Heart right ventricle (tissue), 16 donors: ENCODE measurements at places on chromosomes 11 and 22. TPM values are rescaled to one million over a fixed set of nuclear protein-coding genes. Genes with fewer than 3 reads are reported as not detected.

The KRTAP5-10 gene
- not detected for total RNA-seq

The APOL5 gene
- not detected for total RNA-seq

GRCh38 chr11:110907629-110908028 is 195.4 kb upstream of the ARHGAP20 start:
- no peak for DNase-seq

DNA sequence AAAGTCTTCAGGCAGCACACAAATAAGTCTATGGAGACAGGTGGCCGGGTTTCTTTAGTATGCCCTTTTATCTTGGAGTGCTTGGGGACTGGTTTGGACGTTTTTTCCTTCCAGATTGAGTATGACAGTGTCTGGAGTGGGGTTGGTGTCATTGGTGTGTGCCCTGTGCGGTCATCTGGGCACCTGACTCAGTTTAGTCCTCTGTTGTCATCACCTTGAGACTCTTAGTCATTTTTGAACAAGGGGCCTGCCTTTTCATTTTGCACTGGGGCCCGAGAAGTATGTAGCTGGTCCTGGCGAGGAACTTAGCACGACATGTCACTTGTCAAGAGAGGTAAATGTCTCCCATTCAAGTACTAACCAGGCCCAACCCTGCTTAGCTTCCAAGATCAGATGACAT is 27.2 kb upstream of the MYO18B start:
- DNase-seq, result no peak

- DNase-seq, result no peak
Measured at GRCh38 chr11:2987881-2988861, 4.0 kb downstream of the NAP1L4 start.

DNA sequence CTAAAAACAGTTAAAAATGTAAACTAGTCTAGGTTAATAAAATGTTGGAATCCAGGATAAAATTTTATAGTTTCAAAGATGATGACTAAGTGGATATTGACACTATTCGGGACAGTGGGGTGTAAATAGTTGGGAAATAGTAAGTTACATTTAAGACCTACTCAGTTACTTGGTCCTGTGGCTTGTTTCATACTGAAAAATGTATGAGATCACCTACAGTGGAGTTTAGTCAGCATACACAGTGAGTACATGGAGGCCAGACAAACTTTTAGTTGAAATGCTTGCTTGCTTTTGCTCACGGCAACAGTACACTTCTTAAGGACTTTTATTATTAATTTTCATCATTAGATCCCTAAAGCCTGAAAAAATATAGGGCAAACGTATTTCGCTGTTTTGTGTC is 16.1 kb downstream of the TRIM22 start:
- DNase-seq, result no peak
